ENCODE measurements at places on chromosomes 5 and 9. TPM values are rescaled to one million over a fixed set of nuclear protein-coding genes. Genes with fewer than 3 reads are reported as not detected.

Gene SLC1A1
- polyA plus RNA-seq, result 0.26 TPM

DNA sequence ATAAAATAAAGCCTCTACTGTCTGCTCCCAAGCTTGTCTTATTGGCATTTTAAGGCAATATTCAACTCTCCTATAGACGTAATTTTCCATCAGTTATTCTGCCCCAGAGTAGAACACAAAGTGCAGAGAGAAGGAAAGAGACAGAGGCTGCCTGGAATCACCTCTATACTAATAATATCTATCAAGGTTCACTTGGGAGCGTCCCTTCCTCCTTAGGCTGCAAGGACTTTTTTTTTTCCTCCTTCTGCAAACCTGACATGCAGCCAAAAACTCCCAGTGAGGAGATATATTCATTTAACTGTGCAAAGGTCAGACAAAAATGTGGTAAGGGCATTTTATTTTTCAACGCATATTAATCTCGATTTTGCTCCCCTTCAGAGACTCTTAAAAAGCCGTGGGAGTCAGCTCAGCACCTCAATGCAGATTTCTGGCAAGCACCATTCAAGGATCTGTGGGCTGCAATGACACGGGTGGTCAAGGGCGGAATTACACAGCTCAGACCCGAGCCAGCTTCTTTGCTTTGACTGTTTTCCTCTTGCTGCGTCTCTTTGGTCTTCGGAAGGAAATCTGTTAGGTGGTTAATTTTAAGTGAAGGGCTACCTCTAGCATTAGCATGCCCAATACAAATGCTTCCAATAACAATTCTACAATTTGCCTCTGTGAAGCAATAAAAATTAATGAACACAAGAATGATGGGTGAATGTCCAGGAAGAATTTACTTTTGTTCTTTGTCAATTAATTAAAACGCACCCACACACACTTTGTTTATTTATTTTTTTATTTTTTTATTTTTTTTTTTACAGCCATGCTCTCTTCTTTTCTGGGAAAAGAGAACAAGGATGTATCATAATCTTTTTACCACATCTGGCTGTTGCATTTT, 587.7 kb upstream of the GRAMD2B start:
- H3K4me1 ChIP-seq, result peaks cover 9% of the 10 kb centered on the region
- H3K4me3 ChIP-seq, result no peak overlapping the region
- no peaks in the 10 kb centered on the region for H3K27me3 ChIP-seq
- H3K27ac ChIP-seq, result no peak overlapping the region
- no peaks in the 10 kb centered on the region for H3K36me3 ChIP-seq
- no peak for DNase-seq

- H3K4me1 ChIP-seq, result peaks cover 100% of the 10 kb centered on the region
- peak overlapping the region; percentile 86 for H3K27ac ChIP-seq
- peaks cover 12% of the 10 kb centered on the region for H3K36me3 ChIP-seq
- H3K4me3 ChIP-seq, result no peak overlapping the region
- DNase-seq, result peak; percentile 87
Measured at GRCh38 chr9:134344068-134344799, 18.0 kb downstream of the RXRA start.

Gene PCDHGB3
- 0.09 TPM for polyA plus RNA-seq

- no peak overlapping the region for H3K4me3 ChIP-seq
- no peak for DNase-seq
- H3K27me3 ChIP-seq, result no peaks in the 10 kb centered on the region
Measured at GRCh38 chr5:34474573-34475021, 181.5 kb upstream of the RAI14 start.

Gene CCL27
- polyA plus RNA-seq, result not detected

Gene TMEM171
- 9.1 TPM for polyA plus RNA-seq

Gene PCDHB12
- polyA plus RNA-seq, result 0.16 TPM

GRCh38 chr5:150322202-150322601, 19.5 kb upstream of the ARSI start:
- DNase-seq, result no peak
- H3K4me1 ChIP-seq, result peaks cover 6% of the 10 kb centered on the region

DNA sequence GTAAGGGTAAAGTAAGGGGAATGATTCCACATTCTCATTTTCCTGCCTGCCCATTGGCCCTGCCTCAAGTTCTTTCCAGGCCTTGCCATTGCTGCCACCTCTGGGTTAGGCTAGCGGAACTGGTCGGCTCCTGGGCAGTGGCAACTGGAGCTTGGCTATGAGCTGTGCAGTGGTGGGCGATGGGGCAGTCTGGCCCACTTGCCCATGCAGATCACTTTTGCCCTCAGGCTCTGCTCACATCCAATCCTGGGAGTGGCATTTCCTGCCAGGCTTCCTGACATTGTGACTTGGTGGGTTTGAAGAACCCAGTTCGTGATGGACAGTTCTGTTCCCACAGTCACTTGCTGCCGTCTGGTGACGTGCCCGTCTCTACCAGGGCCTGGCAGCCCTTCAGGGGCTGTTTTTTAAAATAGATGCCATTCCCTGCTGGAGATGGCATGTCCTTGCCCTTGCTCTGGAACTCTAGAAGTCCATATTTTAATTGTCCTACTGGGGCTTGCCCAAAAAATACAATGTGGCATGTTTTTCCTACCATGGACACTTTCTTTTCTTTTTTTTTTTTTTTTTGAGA, 86.1 kb downstream of the FGF18 start:
- no peaks in the 10 kb centered on the region for H3K36me3 ChIP-seq
- no peaks in the 10 kb centered on the region for H3K4me1 ChIP-seq
- no peaks in the 10 kb centered on the region for H3K27me3 ChIP-seq
- H3K27ac ChIP-seq, result no peak overlapping the region
- no peak overlapping the region for H3K4me3 ChIP-seq
- no peak for DNase-seq

Gene PCDHA12
- polyA plus RNA-seq, result not detected

Gene IL4
- polyA plus RNA-seq, result not detected

GRCh38 chr9:7173139-7173538, 415.4 kb downstream of the KDM4C start:
- H3K4me1 ChIP-seq, result no peaks in the 10 kb centered on the region
- H3K36me3 ChIP-seq, result peaks cover 92% of the 10 kb centered on the region
- no peak overlapping the region for H3K27ac ChIP-seq
- DNase-seq, result no peak
- H3K4me3 ChIP-seq, result no peak overlapping the region

GRCh38 chr9:95084254-95084934, 233.1 kb downstream of the FANCC start:
- no peak overlapping the region for H3K27ac ChIP-seq
- no peaks in the 10 kb centered on the region for H3K27me3 ChIP-seq
- peaks cover 12% of the 10 kb centered on the region for H3K4me1 ChIP-seq
- peak; percentile 30 for DNase-seq

Gene THBS4
- 1.1 TPM for polyA plus RNA-seq

Gene IFNE
- polyA plus RNA-seq, result 0.12 TPM

- no peak for DNase-seq
- no peak overlapping the region for H3K4me3 ChIP-seq
- H3K27me3 ChIP-seq, result no peaks in the 10 kb centered on the region
- H3K4me1 ChIP-seq, result peaks cover 58% of the 10 kb centered on the region
- no peak overlapping the region for H3K27ac ChIP-seq
- no peaks in the 10 kb centered on the region for H3K36me3 ChIP-seq
Measured at GRCh38 chr5:158855510-158855909, 244.2 kb downstream of the EBF1 start.

Gene SLU7
- polyA plus RNA-seq, result 32.1 TPM

Gene TAS2R1
- polyA plus RNA-seq, result 0.17 TPM

Gene DDX4
- not detected for polyA plus RNA-seq

DNA sequence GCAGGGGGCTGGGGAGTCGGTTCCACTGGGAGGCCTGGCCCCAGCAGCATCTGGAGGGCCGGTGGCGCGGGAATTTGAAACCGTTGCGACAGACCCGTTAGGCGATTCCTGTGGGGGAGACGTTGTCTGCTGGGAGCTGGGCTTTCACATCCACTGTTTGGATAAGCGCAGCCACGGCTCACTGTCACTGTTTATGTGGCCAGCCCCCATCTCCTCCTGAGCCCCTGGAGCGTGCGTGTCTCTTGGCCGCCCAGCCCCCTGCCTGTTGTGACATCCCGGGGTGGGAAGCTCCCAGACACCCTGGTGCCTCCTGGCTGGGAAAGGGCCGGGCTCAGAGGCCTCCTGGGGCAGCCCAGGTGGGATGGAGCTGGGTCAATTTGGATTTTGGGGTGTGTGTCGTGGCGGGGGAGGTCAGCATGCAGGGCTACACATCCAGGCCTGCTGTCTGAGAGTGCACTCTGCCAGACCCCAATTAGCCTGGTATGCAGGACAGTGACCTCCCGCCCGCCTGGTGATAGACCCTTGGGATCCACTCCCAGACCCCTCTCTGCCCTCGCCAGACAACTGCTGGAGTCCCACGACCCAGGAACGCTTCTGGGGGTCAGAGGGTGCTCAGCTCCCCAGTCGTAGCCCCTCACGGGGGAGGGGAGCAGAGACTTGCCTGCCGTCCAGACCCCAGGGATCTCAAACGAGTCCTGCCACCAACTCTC, 62.0 kb upstream of the RNU6ATAC start:
- no peak overlapping the region for H3K4me3 ChIP-seq
- no peaks in the 10 kb centered on the region for H3K27me3 ChIP-seq
- no peaks in the 10 kb centered on the region for H3K36me3 ChIP-seq
- peak overlapping the region; percentile 60 for H3K27ac ChIP-seq
- DNase-seq, result no peak

Gene PTGR1
- polyA plus RNA-seq, result 2.8 TPM

Gene RPS23
- 8,179 TPM for polyA plus RNA-seq

Gene PCDHGA6
- polyA plus RNA-seq, result 0.54 TPM

Gene RMI1
- polyA plus RNA-seq, result 5.1 TPM

Gene FOXD4L5
- polyA plus RNA-seq, result 0.03 TPM

DNA sequence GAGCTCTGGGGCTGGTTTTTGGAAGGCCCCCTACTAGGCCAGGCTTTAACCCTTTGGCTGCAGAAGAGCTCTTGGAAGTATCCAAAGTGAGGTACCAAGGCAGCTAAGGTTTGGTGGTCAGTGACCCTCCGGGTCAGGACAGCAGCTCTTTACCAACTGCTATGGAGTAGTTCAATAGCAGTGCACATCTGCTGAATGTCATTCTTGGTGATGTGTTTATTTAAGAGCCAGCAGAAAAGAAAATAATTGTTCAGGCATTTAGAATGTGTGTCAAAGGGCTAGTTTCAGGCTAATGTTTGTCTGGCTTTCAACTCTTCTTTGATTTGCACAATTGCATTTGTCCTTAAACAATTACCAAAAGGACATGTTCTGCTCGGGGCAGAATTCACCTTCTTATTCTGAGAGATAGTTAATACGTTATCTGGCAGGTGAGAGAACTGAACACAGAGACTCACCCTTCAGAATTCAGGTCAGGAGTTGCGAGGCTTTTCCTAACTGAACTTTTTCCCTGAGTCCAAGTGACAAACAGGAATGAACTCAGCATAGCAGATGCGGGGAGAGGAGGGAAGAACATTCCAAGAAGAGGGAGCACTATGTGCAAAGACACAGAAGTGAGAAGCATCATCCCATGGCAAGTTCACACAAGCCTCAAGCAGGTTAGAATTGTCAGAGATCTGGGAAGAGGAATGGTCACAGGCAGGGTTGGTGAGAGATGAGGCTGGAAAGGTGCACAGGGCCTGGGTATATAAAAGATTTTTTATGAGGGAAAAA, 556.7 kb upstream of the TLE4 start:
- H3K27ac ChIP-seq, result no peak overlapping the region
- H3K36me3 ChIP-seq, result no peaks in the 10 kb centered on the region
- no peaks in the 10 kb centered on the region for H3K4me1 ChIP-seq
- DNase-seq, result no peak

- peak overlapping the region; percentile 63 for H3K4me3 ChIP-seq
- no peak overlapping the region for H3K27ac ChIP-seq
- peaks cover 10% of the 10 kb centered on the region for H3K4me1 ChIP-seq
- no peaks in the 10 kb centered on the region for H3K36me3 ChIP-seq
- DNase-seq, result no peak
Measured at GRCh38 chr9:35691334-35691650, 1.6 kb upstream of the TPM2 start.

- DNase-seq, result no peak
- no peaks in the 10 kb centered on the region for H3K27me3 ChIP-seq
- no peak overlapping the region for H3K27ac ChIP-seq
- no peaks in the 10 kb centered on the region for H3K4me1 ChIP-seq
Measured at GRCh38 chr5:97559827-97560598, 377.0 kb upstream of the RIOK2 start.

Gene IFNA13
- 0.17 TPM for polyA plus RNA-seq

- H3K4me1 ChIP-seq, result no peaks in the 10 kb centered on the region
- no peak overlapping the region for H3K4me3 ChIP-seq
- DNase-seq, result no peak
- no peak overlapping the region for H3K27ac ChIP-seq
- no peaks in the 10 kb centered on the region for H3K27me3 ChIP-seq
- peaks cover 7% of the 10 kb centered on the region for H3K36me3 ChIP-seq
Measured at GRCh38 chr5:79691007-79691406, 1.4 kb downstream of the CMYA5 start.

Gene ENG
- 29.2 TPM for polyA plus RNA-seq

GRCh38 chr9:135242049-135242396, 154.6 kb downstream of the OLFM1 start:
- no peak for DNase-seq
- H3K27ac ChIP-seq, result no peak overlapping the region
- H3K4me3 ChIP-seq, result no peak overlapping the region
- H3K27me3 ChIP-seq, result no peaks in the 10 kb centered on the region
- no peaks in the 10 kb centered on the region for H3K36me3 ChIP-seq

- H3K27ac ChIP-seq, result no peak overlapping the region
- no peaks in the 10 kb centered on the region for H3K36me3 ChIP-seq
- no peak overlapping the region for H3K4me3 ChIP-seq
- no peak for DNase-seq
Measured at GRCh38 chr5:33334829-33335228, 105.9 kb upstream of the TARS1 start.

Gene NUTM2G
- not detected for polyA plus RNA-seq

DNA sequence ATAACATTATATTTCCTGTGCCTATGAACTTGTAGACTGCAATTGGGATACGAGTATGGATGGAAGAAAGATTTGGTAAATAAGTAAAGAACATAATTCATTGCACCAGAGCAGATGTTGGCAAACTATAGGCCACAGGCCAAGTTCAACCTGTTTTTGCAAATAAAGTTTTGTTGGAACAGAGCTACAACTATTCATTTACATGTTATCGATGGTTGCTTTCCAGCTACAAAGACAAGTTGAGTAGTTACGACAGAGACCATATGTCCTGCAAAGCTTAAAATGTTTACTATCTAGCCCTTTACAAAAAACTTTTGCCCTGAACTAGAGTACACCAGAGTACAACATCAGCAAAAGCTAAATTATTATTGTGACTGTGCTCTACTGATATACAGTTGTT, 169.1 kb upstream of the DMAC1 start:
- no peaks in the 10 kb centered on the region for H3K36me3 ChIP-seq
- no peaks in the 10 kb centered on the region for H3K4me1 ChIP-seq
- H3K4me3 ChIP-seq, result no peak overlapping the region
- no peak overlapping the region for H3K27ac ChIP-seq
- DNase-seq, result no peak
- no peaks in the 10 kb centered on the region for H3K27me3 ChIP-seq

DNA sequence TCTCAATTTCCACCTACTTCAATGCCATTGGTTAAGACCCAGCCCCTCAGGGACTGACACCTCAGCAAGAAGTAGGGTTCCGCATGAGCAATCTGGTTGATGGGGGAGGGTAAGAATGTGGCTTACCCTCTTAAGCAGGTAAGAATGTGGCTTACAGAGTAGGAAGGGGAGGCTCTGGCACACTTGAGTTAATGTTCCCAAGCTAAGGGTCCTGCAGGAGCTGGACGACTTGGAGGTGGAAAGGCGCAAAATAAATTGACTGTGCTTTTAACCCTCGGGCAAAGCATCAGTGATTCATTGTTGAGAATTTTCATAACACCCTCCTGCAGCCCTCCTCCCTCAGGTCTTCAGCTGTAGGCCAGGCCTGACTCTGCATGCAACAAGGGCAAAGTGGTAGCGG, 24.9 kb upstream of the ADRA1B start:
- H3K36me3 ChIP-seq, result no peaks in the 10 kb centered on the region
- no peaks in the 10 kb centered on the region for H3K27me3 ChIP-seq
- no peaks in the 10 kb centered on the region for H3K4me1 ChIP-seq
- H3K4me3 ChIP-seq, result no peak overlapping the region
